ENCODE measurements at places on chromosomes 5 and 9. TPM values are rescaled to one million over a fixed set of nuclear protein-coding genes. Genes with fewer than 3 reads are reported as not detected.

DNA sequence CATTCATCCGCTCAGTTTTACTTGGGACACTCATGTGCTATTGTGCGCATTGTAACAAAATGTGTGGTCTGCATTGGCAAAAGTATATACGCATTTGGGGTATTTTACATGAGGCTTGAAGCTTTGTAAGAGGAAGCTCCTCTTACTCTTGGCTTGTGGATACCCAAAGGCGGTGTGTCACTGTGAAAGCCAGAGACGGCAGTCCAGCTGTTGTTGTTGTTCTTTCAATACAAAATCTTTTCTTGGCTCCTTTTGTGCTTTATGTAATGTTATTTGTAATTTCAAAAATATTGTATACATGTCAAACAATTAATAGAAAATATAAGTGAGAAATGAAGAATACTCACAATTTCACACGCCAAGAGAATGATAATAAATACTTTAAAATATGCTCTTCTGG lies 128.3 kb upstream of the MOCS2 start:
- no peak for DNase-seq

GRCh38 chr5:51661646-51662265 lies 278.5 kb downstream of the ISL1 start:
- no peak for DNase-seq

The MTX3 gene
- total RNA-seq: 16.6 TPM

GRCh38 chr9:82593501-82593900 lies 469.4 kb downstream of the RASEF start:
- no peak for DNase-seq

GRCh38 chr9:106576232-106576760 lies 286.7 kb upstream of the ZNF462 start:
- DNase-seq: no peak

The SLC4A9 gene
- total RNA-seq: 0.33 TPM

The SPINK1 gene
- total RNA-seq: 1.4 TPM

The CACNA1B gene
- total RNA-seq: 2.3 TPM

DNA sequence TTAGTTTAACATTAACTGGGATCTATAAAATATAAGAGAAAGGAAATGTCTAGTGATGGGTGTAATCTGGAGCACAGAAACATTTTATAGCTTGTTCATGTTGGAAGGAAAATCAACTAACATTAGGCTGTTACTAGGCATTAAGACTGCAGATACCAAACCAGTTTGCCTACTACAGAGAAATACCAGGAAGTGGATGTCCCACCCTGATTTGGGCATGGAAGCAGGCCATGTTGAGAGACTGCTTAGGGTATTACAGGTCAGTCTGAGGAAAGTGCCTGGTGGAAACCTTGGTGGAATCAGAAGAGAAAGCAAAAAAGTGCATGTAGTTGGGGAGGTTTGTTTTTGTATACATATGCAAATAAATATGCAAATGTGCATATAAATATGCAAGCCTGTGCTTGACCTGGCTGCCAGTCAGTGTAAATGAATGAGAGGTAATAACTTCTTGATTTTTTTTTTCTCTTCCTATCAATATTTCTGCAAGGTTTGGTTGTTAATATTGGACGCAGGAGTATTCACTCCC lies 9.6 kb upstream of the CCDC112 start:
- DNase-seq: no peak

GRCh38 chr5:172875505-172876279 lies 41.6 kb downstream of the ERGIC1 start:
- DNase-seq: no peak

- DNase-seq: no peak
Measured at GRCh38 chr5:124317451-124317850, 429.0 kb downstream of the ZNF608 start.

GRCh38 chr9:113516840-113517577 lies 53.5 kb downstream of the RGS3 start:
- no peak for DNase-seq
